Right renal cortex interstitium (tissue), 3 donors: ENCODE measurements at places on chromosomes 2 and 18. TPM values are rescaled to one million over a fixed set of nuclear protein-coding genes. Genes with fewer than 3 reads are reported as not detected.
A peak's percentile ranks its signal among the peaks of the same experiment; 100 is the strongest.

ANKAR gene
- 6.2 TPM for polyA plus RNA-seq

RSAD2 gene
- 3.3 TPM for polyA plus RNA-seq

CCDC68 gene
- 8.3 TPM for polyA plus RNA-seq

DNAH6 gene
- 1.9 TPM for polyA plus RNA-seq

MTCL1 gene
- polyA plus RNA-seq: 18.9 TPM

GCKR gene
- not detected for polyA plus RNA-seq

TMEM178A gene
- 74.1 TPM for polyA plus RNA-seq

CCDC178 gene
- polyA plus RNA-seq: 2.5 TPM

STEAP3 gene
- polyA plus RNA-seq: 1.8 TPM

DSG1 gene
- 0.07 TPM for polyA plus RNA-seq

SYT4 gene
- polyA plus RNA-seq: 0.17 TPM

MYL12B gene
- polyA plus RNA-seq: 681 TPM

GRCh38 chr2:230974096-230974913 lies 21.6 kb upstream of the SPATA3 start:
- no peak for DNase-seq

- no peak for DNase-seq
Observed at GRCh38 chr2:240451791-240452461, 16.5 kb downstream of the GPC1 start.

DNA sequence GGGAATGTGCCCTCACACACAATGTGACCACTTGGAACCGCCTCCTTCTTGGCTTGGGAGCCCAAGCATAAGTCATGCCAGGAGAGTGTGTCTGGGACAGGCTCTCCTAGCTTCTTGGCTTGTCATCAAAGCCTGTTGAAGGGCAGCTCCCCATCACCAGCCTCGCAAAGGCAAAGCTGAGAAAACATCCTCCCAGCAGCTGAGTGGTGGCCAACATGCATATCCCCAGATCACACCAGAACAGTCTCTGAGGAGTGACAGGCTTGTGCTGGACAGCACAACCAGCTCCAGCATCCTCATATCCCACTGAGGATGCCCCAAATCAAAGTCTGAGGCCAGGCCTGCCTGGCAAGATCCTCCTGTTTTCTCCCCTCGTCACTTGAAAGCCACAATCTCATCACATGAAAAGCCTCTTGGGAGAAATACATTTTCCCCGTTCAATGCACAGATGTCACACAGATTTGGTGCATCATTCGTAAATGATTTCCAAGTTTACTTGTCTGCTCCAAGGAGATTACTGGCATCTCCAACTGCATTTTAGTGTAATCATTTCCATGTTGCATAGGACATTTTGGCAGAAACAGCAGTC lies 269.3 kb downstream of the TTC32 start:
- no peak for DNase-seq

GRCh38 chr2:215423234-215423633 lies 12.6 kb downstream of the FN1 start:
- DNase-seq: no peak

DNA sequence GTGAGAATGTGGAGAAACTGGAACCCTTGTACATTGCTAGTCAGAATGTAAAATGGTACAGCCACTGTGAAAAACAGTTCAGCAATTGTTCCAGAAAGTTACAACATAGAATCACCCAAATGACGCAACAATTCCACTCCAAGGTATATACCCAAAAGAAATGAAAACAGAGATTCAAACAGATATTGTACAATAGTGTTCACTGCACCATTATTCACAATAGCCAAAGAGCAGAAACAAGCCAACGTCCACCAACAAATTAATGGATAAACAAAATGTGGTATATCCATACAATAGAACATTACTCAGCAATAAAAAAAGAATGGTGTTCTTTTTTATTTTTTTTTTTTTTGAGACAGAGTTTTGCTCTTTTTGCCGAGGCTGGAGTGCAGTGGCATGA lies 10.9 kb downstream of the CLASP1 start:
- no peak for DNase-seq

GRCh38 chr18:54647176-54647575 lies 56.1 kb downstream of the DYNAP start:
- peak; percentile 1 for DNase-seq

GRCh38 chr2:215839816-215840215 lies 173.5 kb downstream of the MREG start:
- no peak for DNase-seq

GRCh38 chr18:13291745-13292447 lies 73.3 kb downstream of the LDLRAD4 start:
- DNase-seq: no peak

DNA sequence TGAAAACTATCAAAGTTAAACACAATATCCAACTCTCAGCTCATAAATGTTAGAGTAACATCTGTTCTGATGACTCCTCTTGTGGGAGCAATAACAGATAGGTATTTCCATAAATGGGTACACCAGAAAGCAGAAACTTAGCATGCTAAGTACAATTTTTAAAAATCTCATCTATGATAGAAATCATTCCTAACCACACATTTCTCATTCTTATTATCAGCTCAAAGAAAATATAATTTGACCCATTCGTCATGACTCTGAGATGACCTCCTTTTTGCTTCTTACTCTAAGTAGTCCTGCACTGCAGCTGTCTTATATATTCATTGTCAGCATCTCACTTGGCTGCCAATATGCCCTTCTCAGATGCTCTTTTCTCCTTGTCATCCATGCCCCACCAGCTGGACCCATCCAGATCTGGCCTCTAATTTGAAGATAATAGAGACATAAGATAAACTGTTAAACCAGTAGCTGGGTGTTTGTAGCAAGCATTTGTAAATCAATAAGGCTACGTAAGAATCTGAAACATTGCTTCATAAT lies 298.3 kb downstream of the KCNS3 start:
- no peak for DNase-seq

- no peak for DNase-seq
Observed at GRCh38 chr2:85935746-85936208, 47.0 kb upstream of the ST3GAL5 start.

DNA sequence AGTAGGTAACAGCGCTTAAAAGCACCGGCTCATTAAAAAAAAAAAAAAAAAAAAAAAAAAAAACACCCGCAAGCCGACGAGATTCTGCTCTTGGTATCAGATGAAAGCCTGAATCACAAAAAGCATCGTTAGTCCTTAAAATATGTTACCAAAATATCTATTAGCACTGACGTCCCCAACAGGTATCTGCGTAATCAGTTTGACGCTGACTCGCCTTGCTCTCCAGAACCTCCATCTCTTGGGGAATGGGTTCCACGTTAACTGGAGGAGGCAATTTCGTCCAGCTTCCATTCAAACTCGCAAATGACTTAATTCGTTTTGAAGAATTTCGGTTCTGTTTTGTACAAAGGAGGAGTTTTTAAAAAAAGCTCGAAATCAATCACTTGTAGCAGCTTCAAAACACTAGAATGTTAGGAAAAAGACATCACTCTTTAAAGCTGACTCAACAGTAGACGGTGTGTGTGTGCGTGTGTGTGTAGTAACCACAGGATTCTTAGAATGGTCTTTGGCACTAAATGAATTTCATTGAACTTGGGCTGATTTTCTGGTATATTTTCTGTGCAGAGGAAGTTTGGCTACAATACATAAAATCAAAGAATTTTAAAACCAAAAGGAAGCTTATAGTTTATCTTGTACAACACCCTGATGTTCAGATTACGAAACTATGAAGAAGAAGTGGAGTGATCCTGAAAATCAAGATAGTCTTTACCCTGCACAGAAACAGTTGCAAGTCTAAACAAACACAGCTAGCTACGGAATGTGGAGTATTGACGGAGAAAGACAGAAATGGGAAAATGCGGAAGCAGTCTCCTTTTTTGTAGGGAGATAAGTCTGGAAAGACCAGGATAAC lies 1.1 kb upstream of the PGAP1 start:
- DNase-seq: peak; percentile 45

DNA sequence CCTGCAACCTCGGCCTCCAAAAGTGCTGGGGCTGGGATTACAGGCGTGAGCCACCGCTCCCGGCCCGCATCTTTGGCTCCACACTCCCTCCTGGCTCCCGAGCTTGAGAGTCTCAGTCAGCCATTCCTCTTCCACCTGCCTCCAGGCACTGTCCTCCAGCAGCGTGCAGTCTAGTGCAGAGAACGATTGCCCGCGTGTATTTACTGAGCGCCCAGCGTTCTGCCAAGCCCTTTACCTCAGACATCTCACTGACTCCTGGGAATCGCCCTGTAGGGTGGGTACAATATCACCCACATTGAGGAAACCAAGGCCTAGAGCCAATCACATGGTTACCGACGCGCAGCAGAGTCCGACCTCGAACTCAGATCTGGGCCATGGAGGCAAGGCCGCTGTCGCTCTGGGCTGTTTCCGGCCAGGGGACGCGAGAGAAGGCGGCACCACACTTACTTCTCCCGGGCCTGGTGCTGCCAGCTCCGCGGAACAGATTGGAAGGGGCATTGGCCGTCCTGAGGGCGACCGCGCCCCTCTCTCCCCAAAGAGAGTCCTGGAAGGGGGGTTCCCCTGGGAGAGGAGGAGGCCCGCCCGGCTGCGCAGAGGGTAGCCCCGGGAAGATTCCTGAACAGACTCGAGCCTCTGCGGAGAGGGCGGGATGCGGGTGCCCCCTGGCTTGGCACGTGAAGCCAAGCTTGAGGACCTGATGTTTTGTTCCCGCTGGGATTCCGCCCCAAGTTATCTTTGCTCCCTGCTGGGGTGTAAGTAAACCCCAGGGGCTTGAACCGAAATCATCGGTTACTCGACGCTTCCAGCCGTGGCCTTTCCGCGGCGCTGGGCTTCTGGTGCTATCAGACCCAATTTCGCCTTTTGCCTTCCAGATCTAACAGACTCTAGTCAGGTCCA lies 5.2 kb upstream of the DLX2 start:
- DNase-seq: no peak

DNA sequence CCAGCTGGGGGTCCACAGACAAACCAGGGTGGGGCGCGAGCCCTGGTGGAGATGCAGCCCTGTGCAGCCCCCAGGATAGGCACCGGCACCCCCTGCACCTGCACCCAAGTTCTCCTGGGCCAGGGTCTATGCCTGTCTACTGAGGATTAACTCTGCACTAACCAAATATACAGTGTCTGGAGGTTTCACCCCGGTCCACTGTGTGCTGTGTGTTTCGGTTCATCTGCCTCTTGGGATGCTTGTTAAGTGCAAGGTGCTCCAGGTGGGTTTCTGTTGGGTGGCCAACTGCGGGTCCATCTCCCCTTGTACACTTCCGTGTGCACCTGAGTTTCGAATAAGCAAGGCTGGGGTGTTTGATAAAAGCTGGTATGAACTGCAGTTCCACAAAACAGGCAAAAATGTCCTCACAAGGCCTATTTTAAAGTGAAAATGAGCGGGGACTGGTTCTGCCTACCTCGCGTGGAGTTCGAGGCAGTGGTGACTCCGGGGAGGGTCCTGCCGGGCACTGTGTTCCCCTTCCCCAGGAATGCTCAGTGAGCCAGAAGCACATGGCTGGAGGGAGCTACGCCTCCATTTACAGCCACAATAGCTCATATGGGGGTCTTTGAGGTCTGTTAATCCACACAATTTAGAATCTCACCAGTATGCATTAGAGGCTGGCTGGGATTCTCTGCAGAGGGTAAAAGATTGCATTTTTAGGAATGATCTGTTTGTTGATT lies 70.7 kb downstream of the EDAR start:
- no peak for DNase-seq

DNA sequence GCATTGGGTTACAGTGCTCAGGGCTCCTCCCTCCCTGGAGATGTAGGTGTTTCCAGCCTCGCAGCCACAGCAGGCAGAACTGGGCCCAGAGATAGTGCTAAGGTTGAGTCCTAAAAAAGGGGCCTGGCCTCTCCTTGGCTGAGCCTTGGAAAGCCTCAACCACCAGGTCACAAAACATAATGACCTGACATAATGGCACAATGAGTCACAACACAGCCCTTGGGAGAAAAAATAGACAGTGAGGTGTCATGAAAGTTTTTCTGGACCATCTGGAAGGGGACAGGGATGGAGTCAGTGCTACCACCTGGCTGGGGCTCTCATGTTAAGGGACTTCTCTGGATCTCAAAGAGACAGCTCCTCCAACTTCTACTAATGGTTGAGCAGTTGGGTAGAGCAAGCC lies 92.4 kb upstream of the LCLAT1 start:
- no peak for DNase-seq

DNA sequence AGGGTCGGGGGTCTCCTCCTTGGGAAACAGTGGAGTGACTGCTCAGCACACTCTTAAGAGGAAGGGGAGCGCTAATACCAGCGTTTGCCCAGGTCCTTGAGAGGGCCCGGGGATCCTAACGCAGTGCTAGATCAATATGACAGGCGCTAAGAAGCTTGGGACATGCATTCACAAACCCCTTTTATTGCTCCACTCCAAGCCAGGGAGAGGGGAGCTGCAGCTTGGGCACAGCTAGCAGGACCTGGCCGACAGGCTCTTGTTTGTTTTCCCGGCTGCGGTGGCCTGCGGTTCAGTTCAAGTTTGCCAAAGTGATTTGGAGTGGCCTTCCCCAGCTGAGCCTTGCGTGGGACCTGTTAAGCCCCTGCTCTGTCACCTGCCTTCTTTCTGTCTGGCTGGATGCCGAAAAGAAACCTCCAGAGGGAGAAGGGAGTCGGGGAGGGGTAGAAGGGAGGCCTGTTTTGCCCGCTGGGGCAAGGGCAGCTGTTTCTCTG lies 152.1 kb downstream of the GLI2 start:
- DNase-seq: no peak

DNA sequence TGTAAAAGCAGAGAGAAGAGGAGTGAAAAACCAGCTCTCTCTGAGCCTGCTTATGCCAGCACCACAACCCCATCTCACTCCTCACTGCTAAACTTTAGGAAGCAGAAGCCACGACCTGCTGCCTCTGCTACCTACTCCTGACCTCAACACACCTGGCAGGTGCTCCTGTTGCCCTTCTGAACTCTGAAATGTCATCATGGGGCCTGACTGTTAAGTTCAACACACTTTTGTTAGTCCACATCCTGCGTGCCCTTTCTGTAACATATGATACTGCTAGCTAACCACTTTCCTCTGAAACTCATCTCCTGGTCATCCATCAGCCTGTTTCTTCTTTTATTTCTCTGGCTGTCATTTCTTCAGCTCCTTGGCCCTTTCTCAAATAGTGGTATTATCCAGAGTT lies 118.1 kb downstream of the EPB41L3 start:
- no peak for DNase-seq

GRCh38 chr2:145638675-145639074 lies 1118.8 kb upstream of the ZEB2 start:
- DNase-seq: no peak

- DNase-seq: no peak
Observed at GRCh38 chr2:237307474-237307873, 106.5 kb downstream of the COL6A3 start.

DNA sequence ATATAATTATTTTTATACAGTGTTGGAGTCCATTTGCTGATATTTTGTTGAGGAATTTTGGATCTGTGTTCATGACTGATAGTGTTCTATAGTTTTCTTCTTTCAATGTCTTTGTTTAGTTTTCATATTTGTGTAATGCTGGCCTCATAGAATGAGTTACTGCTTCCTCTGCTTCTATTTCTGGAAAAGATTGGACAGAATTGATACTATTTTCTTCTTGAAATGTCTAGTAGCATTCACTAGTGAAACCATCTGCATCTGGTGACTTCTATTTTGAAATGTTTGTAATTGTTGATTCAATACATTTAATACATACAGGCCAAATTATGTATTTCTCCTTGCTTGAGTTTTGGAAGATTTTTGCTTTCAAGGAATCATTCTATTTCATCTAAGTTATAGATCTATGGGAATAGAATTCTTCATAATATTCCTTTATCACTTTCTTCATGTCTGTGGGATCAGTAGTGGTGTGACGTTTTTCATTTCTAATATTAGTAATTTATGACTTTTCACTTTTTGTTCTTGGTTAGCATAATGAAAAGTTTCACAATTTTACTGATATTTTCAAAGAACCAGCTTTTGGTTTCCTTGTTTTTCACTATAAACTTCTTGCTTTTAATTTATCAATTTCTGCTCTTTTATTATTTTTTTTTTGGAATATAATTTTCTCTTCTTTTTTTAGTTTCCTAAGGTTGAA lies 509.9 kb upstream of the VRK2 start:
- DNase-seq: no peak
